Tibial nerve (tissue), 4 donors: ENCODE measurements at places on chromosomes 1 and 21. TPM values are rescaled to one million over a fixed set of nuclear protein-coding genes. Genes with fewer than 3 reads are reported as not detected.
A peak's percentile ranks its signal among the peaks of the same experiment; 100 is the strongest.

DNA sequence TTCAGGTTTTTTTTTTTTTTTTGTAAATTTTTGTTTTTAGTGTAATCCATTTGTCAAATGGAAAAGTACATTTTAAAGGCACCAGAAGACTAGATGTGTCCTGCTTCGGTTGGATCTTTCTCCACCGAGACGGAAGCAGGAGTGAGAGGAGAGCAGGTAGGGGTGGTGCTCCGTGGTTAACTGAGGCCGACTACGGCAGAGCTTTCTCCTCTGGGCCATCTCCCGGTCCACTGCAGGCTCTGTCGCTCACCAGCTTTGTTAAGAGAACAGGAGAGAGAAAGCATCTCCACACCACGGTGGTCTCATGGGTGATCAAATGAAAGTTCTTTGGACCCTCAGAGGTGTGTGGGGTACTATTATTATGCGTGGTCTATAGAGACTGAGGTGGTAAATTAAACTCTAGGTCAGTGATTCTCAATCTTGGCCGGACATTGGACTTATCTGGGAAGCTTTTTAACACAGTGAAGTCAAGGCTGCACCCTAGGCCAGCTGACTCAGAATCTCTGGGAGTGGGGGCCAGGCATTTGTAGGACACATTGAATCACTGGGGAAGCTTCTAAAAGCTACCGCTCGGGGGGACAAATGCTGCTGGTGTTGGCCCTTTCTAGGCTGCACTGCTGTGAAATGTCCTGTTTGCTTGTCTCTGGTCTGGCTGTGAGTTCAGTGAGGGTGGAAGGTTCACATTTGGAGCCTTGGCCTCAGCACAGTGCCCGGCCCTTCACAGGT lies 25.0 kb downstream of the ABCA4 start:
- H3K36me3 ChIP-seq, result no peaks in the 10 kb centered on the region
- peaks cover 44% of the 10 kb centered on the region for H3K4me1 ChIP-seq
- H3K4me3 ChIP-seq, result no peak overlapping the region

Gene TP73
- total RNA-seq, result not detected

Gene GNAT2
- not detected for total RNA-seq

Gene PHLDA3
- 301 TPM for total RNA-seq

DNA sequence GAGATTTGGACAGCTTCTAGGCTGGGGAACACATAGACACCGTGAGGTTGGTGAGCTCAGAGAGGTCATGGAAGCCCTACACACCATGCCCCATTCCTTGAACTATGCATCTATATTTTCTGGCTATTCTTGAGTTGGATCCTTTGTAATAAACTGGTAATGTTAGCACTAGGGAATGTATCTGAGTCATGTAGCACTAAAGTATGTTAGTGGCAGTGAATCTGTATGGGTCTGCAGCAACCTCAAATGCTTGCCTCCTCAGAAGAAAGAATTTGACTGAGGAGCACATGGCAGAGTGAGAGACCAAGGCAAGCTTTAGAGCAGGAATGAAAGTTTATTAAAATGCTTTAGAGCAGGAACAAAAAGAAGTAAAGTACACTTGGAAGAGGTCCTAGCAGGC lies 43.7 kb upstream of the LRRC7 start:
- H3K4me1 ChIP-seq, result no peaks in the 10 kb centered on the region
- DNase-seq, result no peak
- no peak overlapping the region for H3K27ac ChIP-seq
- H3K4me3 ChIP-seq, result no peak overlapping the region
- H3K36me3 ChIP-seq, result no peaks in the 10 kb centered on the region

GRCh38 chr1:108055387-108055786 lies 90.4 kb upstream of the VAV3 start:
- no peaks in the 10 kb centered on the region for H3K4me1 ChIP-seq
- H3K4me3 ChIP-seq, result no peak overlapping the region
- no peak overlapping the region for H3K27ac ChIP-seq
- H3K36me3 ChIP-seq, result no peaks in the 10 kb centered on the region

DNA sequence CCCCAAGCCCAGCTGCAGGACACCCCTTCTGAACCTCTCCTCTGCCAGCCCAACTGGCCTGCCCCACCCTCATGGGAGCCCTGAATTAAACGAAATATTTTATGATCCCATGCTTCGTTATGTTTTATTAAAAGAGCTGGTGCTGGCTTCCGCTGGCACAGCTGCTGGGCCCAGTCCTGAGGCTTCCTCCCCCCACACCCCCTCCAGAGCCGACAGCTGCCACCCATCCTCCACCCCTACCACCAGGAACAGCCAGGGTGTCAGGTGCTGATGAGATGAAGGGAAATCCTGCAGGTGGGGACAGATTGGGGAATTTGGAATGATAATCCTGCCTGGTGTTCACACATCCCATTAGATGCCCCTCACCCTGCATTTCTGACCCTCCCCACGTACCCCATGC lies 19.0 kb downstream of the IGSF21 start:
- H3K4me1 ChIP-seq, result no peaks in the 10 kb centered on the region
- H3K36me3 ChIP-seq, result no peaks in the 10 kb centered on the region
- no peak for DNase-seq
- H3K27me3 ChIP-seq, result no peaks in the 10 kb centered on the region
- H3K4me3 ChIP-seq, result no peak overlapping the region

Gene ADORA1
- 2.2 TPM for total RNA-seq

Gene CADM3
- 88.1 TPM for total RNA-seq

Gene ESPN
- total RNA-seq, result 1.8 TPM

Gene MINDY1
- total RNA-seq, result 47.4 TPM

DNA sequence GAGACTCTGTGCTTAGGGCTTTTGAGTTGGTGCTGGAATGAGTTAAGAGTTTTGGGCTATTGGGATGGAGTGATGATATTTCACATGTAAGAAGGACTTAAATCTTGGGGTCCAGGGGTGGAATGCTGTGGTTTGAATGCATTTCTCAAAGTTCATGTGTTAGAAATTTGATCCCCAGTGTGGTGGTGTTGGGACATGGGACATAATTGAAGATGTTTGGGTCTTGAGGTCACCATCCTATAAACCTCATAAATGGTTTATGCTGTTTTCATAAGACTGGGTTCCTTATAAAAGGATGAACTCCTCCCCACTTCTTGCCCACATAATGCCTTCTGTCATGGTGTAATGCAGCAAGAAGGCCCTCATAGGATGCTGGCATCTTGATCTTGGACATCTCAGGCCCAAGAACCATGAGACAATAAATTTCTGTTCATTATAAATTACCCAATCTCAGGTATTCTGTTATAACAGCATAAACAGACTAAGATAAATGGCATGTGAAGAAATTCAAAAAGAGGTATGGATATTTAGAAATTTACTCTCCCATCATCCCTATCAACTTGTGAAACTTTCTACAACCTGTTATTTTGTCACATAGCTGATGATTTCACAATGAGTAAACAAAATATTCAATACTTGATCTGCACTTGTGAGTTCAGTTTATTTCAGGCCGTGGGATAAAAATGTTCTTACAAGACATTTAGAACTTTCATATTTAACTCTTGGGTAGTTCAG lies 48.0 kb upstream of the NEK7 start:
- no peak overlapping the region for H3K4me3 ChIP-seq
- no peaks in the 10 kb centered on the region for H3K27me3 ChIP-seq
- H3K27ac ChIP-seq, result no peak overlapping the region
- H3K4me1 ChIP-seq, result no peaks in the 10 kb centered on the region
- no peak for DNase-seq

DNA sequence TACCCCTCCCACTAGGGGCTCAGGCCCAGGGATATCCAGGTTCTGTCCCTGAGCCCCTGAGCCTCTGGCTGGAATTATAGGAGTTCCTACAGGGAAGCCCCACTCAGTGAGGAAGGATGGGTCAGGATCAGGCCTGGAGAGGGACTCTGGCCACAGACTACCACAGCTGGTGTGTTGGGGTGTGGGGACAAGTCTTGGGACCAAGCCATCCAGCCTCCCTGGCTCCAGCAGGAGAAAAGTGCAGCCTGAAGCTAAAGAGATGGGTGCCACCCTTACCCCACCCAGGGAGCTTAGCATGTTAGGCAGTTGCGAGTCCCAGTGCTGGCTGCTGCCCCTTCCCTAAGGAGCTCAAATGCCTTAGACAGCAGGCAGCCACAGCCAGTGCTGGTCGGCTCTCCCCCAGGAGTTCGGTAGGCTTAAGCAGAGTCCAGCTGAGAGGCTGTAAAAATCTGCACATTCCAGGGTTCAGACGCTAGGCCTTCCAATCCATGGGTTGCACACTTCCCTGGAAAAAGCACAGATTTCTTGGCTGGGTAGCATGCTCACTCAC lies 96.2 kb upstream of the CYYR1 start:
- H3K27ac ChIP-seq, result no peak overlapping the region
- H3K4me3 ChIP-seq, result no peak overlapping the region
- DNase-seq, result no peak
- no peaks in the 10 kb centered on the region for H3K4me1 ChIP-seq
- no peaks in the 10 kb centered on the region for H3K27me3 ChIP-seq

DNA sequence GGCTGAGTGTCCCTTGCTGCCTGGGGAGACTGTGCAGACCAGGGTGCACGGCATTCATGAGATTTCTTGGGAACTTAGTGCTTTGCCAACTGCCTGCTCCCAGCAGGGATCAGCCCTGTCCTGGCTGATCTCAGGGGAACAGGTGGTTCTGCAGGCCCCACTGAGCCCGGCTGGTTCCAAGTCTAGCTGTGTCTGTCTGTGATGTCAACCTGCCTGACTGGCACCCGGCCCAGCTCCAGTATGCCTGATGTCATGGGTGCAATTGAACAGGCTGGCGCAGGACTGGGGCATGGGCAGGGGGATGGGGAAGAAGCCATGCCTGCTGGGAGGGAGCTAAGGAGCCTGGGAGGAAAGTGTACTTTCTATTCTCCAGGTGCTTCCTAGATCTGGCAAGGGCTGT lies 227.1 kb downstream of the GRIK3 start:
- H3K4me3 ChIP-seq, result no peak overlapping the region
- no peaks in the 10 kb centered on the region for H3K36me3 ChIP-seq
- DNase-seq, result no peak
- H3K27me3 ChIP-seq, result no peaks in the 10 kb centered on the region
- H3K4me1 ChIP-seq, result no peaks in the 10 kb centered on the region

GRCh38 chr1:8536515-8536914 lies 218.6 kb downstream of the SLC45A1 start:
- DNase-seq, result no peak
- no peak overlapping the region for H3K4me3 ChIP-seq
- H3K27me3 ChIP-seq, result no peaks in the 10 kb centered on the region

DNA sequence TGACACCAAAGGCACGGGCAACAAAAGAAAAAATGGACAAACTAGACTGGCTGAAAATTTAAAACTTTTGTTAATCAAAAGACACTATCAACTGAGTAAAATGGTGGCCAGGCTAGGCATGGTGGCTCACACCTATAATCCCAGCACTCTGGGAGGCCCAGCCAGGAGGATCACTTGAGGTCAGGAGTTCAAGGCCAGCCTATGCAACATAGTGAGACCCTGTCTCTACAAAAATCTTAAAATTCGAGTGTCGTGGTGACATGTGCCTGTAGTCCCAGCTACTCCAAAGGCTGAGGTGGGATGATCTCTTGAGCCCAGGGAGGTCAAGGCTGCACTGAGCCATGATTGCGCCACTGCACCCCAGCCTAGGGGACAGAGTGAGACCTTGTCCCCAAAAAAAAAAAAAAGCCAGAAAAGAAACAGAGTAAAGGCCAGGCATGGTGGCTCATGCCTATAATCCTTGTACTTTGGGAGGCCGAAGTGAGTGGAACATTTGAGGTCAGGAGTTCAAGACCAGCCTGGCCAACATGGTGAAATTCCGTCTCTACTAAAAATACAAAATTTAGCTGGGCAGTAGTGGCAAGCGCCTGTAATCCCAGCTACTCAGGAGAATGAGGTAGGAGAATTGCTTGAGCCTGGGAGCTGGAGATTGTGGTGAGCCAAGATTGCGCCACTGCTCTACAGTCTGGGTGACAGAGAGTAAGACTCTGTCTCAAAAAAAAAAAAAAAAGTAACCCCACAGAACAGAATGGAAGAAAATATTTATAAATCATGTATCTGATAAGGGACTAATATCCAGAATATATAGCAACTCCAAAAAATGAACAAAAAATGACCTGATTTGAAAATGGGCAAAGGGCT lies 8.0 kb downstream of the TUT4 start:
- no peak overlapping the region for H3K27ac ChIP-seq
- no peaks in the 10 kb centered on the region for H3K36me3 ChIP-seq
- H3K4me3 ChIP-seq, result no peak overlapping the region
- DNase-seq, result no peak
- peaks cover 8% of the 10 kb centered on the region for H3K4me1 ChIP-seq

Gene TSPAN2
- 5.2 TPM for total RNA-seq

- H3K27ac ChIP-seq, result no peak overlapping the region
- no peak overlapping the region for H3K4me3 ChIP-seq
- H3K36me3 ChIP-seq, result no peaks in the 10 kb centered on the region
- DNase-seq, result no peak
- H3K27me3 ChIP-seq, result no peaks in the 10 kb centered on the region
Measured at GRCh38 chr1:4601941-4602340, 52.5 kb upstream of the AJAP1 start.

- H3K27me3 ChIP-seq, result no peaks in the 10 kb centered on the region
- no peaks in the 10 kb centered on the region for H3K36me3 ChIP-seq
- no peak overlapping the region for H3K27ac ChIP-seq
- H3K4me1 ChIP-seq, result peaks cover 13% of the 10 kb centered on the region
- no peak for DNase-seq
- no peak overlapping the region for H3K4me3 ChIP-seq
Measured at GRCh38 chr1:61842863-61843514, 100.7 kb downstream of the PATJ start.

Gene CHI3L2
- total RNA-seq, result 6.8 TPM

- no peaks in the 10 kb centered on the region for H3K36me3 ChIP-seq
- DNase-seq, result no peak
- no peaks in the 10 kb centered on the region for H3K27me3 ChIP-seq
Measured at GRCh38 chr21:14879458-14879857, 185.3 kb downstream of the NRIP1 start.

DNA sequence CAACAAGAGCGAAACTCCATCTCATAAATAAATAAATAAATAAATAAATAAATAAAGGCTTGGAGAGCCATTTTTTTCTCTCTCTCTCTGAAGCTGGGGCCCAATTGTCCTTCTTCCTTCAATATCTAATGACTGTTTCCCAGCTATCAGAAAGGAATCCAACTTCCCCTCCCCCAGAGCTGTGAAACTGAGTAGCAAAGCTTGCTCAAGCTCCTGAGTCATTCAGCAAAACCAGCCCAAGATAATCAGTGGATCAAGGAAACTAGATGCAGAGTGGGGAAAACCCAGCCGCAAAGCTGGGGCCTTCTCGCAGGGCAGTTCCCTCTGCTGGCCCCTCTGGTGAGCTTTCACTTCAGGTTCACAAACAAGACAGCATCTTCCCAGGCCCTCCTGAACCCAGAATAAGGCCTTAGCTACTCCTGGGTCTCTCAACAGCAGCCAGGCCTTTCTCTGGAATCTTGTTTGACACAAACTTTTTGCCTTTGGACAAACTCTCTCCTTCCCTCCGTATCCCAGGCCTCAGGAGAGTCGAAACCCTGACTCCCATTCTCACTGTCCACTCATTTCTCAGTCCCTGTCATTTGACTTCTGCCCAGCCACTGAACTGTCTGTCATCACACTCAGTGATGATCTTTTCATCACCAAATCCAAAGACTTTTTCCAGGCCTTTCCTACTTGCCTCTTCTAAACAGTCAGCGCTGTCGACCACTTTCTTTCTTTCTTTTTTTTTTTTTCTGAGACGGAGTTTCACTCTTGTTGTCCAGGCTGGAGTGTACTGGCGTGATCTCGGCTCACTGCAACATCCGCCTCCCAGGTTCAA lies 18.0 kb upstream of the PTP4A2 start:
- H3K27ac ChIP-seq, result peak overlapping the region; percentile 78
- peak; percentile 65 for DNase-seq
- H3K4me3 ChIP-seq, result no peak overlapping the region

Gene DISP1
- 16.4 TPM for total RNA-seq

Gene MSH4
- total RNA-seq, result 2.7 TPM

- DNase-seq, result no peak
- H3K36me3 ChIP-seq, result no peaks in the 10 kb centered on the region
- H3K4me3 ChIP-seq, result no peak overlapping the region
- peak overlapping the region; percentile 97 for H3K27ac ChIP-seq
- H3K27me3 ChIP-seq, result no peaks in the 10 kb centered on the region
Measured at GRCh38 chr21:41643246-41643966, 123.4 kb downstream of the RIPK4 start.

Gene OR6K3
- not detected for total RNA-seq
